IPS-NIHi11 (cell line): ENCODE measurements at places on chromosomes 2 and 18.

DNA sequence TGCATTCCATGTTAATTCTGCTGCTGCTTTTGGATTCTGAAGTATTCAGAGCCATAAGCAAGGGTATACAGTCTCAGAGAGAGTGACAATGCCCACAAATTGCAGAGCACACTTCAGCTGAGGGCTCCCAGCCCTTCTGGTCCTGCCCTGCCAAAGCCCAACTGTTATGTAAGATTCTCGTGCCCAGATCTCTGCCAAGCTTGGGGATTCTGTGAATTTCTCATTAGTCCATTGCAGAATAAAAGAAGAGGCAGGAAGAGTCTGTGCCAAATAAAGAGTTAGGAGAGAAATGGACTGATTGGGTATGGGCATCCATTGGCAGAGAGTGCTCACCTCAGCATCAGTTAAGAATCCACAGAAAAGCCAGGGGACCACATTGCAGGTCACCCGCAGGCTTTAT, 112.0 kb upstream of the PNPT1 start:
- DNase-seq: no peak

DNA sequence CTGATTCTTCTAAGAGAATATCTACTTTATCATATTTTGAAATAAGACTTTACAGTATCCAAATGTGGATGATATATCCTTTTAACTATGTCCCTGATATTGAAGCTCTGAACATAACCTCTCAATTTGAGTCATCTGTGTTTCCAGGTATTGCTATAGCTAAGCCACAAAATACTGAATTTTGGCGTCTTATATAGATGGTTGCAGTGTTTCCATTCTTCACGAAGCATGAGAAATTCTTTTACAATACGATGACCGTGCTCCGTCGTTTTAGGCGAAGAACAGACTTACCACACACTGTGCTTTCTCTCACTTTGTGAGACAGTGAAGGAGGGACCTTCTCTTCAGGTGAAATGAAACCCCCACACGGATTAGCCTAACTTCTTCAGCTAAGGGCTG, 45.3 kb downstream of the LRRFIP1 start:
- DNase-seq: no peak

- DNase-seq: no peak
These were observed 83.9 kb downstream of the TPO start for GRCh38 chr2:1497122-1497611.

DNA sequence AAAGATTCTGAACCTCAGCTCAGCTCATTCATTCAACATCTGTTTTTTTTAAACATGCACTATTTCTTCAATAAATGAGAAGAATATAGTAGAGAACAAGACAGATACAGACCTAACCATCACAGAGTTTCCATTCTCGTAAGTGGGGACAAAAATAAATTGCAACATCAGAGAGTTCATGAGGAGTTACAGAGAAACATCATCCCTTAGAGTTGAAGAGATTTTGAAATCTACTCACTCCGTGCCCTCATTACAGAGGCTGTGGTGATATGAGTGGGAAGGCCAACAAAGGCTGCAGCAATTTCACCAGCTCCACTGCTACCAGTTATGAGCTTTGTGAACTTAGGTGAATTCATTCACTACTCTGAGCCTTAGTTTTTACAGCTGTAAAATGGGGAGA, 399.3 kb downstream of the BCL11A start:
- DNase-seq: no peak

GRCh38 chr2:200431996-200432705, 77.7 kb downstream of the KCTD18 start:
- DNase-seq: no peak

- no peak for DNase-seq
These were observed 24.1 kb downstream of the GREB1L start for GRCh38 chr18:21265971-21266673.

DNA sequence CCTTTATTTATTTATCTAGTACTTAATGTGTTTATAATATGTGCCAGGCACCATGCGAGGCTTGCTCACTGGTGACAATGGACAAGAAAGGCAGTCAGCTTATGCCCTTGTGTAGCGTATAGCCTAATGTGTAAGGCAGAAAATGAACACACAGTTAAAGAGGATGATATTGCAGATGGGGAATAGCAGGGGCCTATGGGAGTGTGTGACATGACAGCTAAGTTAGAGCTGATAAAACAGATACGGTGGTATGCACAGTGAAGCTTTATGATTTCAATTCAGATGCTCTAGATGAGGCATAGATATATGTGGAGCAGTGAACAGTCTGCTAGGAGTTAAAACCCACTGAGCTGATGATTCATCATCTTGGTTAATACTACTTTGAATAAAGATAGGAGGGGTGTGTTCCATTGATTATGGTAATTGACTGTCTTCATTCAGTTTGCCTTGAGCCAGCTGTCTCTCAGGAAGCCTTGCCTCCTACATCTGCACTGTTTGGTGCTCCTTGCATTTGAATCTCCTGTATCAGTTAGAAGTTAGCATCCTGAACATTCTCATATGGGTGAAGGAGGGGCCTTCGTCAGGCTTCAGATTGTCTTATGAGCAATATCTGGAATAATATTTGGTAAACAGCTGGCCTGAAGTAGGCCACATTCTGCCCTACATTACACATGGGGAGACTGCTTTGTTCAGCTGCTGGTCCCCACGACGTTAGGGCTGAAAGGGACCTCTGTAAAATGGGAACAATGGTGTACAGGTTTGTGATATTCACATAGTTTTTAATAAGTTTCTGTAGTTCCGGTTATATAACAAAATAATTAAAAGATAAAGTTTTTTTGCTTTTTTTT, 13.2 kb downstream of the MAP4K4 start:
- no peak for DNase-seq

DNA sequence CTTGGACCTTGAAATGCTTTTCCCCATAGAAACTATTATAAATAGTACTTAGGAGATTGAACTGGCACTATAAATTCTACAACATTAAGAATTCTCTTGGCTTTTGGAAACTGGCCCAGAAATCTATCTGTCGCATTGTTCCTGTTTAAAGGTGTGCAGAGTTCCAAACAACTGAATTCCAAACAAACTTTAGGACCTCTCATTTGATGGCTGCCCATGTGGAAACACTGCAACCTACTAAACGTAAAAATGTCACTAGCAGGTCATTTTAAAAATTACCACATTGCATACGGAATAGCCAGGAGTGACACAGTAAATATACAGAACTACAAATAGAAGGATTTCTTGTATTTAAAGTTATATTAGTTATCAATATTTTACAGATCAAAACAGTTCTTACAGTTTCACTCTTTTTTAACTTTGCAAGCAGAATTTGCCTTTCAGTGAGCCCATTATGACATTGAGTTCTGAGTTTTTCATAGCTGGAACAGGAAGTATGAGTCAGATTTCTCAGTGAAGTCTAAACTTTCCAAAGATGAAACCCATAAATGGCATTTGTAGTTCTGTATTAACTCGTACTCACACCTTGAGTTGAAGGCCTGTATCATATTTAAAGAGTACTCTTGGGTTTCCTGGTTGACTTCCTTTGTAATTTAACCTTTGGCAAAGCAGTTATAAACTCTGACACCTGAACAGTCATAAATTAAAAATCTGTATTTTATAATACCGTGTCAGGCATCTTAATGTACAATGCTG, 142.3 kb upstream of the BOD1L2 start:
- DNase-seq: no peak

DNA sequence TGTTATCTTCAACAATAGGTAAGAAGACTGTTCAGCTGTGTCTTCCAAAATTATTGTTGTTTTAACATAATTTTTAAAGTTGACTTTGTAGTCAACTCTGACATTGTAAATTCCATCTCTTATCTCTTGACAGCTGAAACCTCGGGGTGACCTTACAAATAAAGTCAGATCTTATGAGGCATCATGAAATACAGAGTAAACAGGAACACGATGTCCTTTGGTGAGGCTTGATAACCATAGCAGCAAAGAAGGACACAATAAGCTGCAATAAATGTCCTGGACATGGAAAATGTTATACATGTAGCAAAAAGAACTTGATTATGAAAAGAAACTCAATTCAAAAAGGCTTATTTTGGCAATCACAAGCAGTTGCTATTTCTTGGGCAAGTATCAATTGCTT, 618.9 kb upstream of the SLC39A10 start:
- DNase-seq: no peak

GRCh38 chr2:226077031-226077430, 677.5 kb downstream of the NYAP2 start:
- DNase-seq: no peak

- DNase-seq: no peak
These were observed 38.9 kb downstream of the ID2 start for GRCh38 chr2:8720741-8721140.

DNA sequence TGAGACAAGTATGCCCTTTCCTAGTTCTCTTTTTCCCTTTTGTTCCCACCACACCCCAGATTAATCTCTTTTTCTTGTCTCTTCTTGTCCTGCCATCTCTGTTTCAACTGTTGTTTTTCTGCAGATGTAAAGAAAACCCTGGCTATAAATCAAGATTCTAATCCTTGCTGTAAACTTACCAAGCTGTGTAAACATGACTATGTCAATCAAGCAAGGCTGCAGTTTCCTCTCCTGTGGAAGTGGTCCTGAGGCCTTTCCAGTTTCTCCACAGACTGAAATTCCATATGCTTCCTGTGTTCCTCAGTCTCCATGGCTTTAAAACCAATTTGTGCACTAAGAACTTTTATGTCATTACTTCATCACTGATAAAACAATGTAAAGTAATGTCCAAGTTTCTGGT, 288.8 kb upstream of the PIK3C3 start:
- no peak for DNase-seq

DNA sequence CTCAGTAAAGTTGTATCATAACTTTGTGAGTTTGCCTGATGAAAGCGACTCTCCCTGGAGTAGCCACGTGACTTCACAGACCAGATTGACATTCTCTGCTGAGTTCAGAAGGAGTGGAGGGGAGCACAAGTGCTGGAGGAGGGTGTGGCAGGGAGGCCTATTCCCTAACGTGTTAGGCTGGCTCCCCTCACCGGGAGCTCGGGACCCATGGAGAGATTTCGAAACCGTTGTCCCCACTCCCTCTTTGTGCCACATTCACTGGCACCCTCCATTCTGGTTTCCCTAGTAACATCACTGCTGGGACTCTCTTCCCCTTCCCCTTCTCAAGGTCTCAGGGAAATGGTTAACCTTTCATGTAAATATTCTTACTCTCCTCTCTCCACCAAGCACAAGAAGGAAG, 279.9 kb downstream of the ALPK2 start:
- DNase-seq: no peak

DNA sequence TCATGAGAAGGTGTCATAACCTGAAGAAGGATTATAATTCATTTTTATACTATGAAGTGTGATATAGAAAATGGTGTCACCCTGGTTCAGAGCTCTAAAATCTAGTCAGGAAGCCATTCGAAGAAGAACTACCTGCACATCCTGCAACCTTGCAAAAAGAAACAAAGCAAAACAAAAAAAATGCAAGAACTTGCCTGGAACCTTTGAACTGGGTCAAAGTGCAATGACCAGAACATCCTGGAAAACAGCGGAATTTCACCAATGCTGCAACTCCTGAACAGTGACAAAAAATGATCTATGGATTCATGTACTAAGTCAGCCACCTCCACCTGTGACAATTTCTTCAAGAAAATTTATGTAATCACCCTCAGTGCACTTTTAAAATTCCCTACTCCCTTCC, 1083.3 kb upstream of the GYPC start:
- DNase-seq: no peak

DNA sequence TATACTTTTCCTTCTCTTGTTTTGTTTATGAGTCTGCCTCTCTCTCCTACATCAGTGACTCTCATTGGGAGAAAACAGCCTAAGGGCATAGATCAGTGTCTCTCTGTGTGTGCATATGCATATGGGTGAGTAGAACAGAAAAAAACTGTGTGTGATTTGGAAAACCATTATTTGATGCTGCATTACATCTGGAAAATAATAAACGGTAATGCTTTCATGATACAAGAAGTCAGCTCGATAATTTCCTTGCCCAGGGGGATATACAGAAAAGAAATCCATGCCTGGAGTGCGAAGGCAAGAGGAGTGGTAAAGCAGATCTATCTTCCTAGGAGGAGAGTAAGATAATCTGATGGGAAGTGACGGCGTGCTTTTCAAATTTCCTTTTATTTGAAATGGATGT, 221.5 kb upstream of the LYPD1 start:
- DNase-seq: no peak

- no peak for DNase-seq
These were observed 98.6 kb downstream of the HDAC4 start for GRCh38 chr2:239302083-239302807.

DNA sequence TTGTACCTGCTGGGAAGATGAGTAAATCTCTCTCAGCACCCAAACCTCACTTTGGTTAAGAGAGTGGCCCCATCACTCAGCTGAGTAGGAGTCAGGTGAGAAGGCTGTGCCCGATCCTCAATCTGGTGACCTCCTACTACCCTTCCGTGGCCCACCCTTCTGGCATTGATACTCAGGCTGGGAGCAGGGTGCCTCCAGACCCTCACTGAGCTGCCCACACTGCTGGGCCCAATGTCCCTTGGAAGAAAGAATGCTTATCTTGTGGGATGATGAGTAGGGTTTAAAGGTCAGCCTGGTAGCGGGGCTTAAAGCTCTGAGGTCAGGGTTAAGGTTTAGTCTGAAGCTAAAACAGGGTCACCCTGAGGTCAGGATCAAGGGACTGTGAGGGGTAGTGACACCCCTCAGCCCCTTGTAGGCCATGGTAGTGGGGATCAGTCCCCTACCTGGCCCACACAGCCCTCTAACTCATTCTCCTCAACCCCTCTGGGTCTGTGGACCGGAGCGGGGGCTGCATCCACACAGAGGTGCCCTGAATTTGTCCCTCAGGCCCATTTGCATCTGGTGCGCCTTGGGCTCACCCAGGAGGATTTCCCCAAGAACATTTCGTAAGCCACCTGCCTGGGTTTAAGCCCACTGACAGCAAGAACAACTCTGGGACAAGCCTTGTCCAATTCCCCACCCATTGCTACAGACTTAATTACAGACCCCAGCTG, 123.8 kb downstream of the CYP26B1 start:
- DNase-seq: no peak

- no peak for DNase-seq
These were observed 247.9 kb upstream of the NT5C1B start for GRCh38 chr2:18837240-18837639.

GRCh38 chr2:26740890-26741302, 23.2 kb upstream of the SLC35F6 start:
- DNase-seq: no peak

DNA sequence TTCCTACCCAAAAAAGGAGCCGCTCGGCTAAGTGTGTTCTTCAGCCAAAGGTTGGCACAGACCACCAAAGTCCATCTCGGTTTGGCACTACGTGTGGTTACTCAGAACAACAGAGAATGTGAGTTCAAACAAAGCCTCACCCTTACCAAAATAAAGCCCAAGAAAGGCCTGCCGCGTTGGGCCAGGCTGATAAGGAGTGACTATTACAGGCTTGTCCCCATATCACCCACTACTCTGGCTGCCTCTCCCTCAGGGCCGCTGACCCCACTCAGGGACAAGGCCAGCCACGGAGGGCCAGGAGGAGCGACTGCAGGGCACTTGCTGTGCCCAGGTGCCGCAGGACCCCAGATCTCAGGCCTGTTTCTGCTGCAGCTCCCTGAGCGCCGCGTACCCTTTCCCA, 13.8 kb downstream of the HS1BP3 start:
- no peak for DNase-seq

- no peak for DNase-seq
These were observed 31.2 kb downstream of the ITGB6 start for GRCh38 chr2:160168878-160169277.

GRCh38 chr2:147425437-147426029, 419.3 kb upstream of the ACVR2A start:
- no peak for DNase-seq
